ENCODE measurements at places on chromosomes 5 and 9.

- DNase-seq: no peak
These were observed 150.1 kb downstream of the KDM4C start for GRCh38 chr9:6907772-6908381.

DNA sequence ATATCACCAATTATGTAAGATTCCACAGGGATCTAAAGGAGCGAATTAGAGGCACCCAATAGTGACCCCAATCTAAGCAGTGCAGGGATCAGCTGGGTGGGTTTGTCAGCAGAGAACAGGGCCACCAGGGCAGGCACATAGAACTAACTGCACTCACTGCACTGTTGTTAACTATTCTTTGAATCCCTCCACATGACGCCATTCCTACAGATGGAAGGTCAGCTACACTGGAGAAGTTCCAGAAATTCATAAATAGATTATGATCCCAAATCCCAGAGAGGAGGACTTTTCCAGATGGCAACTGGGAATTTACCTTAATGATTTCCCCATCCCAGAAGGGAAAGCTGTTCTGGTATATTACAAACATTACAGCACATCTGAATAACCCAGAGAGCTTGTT lies 84.2 kb downstream of the THBS4 start:
- no peak for DNase-seq

GRCh38 chr5:38673671-38674071 lies 117.2 kb upstream of the LIFR start:
- no peak for DNase-seq

- no peak for DNase-seq
These were observed 138.1 kb downstream of the TMEM167A start for GRCh38 chr5:82938901-82939725.

GRCh38 chr9:113558632-113559502 lies 95.3 kb downstream of the RGS3 start:
- peak; percentile 31 for DNase-seq

DNA sequence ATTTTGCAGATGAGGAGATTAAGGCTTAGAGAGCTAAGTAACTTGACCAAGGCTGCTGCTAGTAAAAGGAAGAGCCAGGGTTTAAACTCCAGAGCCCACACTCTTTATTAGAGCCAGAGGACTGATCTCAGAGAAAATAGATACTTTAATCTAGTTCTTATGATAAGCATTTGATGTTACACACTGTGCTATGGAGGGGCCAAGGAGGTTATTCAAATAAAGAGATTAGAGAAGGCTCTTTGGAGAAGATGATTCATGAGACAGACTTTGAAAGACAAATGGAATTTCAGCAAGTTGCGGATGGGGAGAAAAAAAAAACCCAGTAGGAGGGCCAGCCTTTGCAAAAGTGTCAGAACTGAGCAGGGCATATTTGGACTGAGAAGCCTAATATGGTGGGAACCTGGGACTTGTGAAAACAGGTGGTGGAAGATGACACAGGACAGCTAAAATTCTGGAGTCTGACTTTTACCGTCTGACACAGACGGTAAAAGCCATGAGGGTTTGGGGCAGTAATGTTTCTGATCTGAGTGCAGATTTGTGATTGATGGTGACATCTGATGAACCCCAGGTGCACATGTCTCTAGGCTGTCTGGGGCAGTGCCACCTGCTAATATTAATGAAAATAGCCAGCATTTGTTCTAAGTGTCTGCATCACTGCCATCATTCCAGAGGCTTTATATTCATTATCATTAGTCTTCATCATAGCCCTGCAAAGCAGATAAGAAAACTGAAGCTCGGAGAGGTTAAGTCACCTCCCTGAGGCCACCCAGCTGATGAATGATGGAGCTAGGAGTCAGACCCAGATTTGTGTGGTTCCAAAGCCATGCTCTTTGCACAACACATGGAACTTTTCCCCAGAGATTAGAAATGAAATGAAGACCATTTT lies 65.3 kb upstream of the CXCL14 start:
- DNase-seq: no peak

- no peak for DNase-seq
These were observed 63.9 kb downstream of the ARHGEF37 start for GRCh38 chr5:149645236-149645635.

DNA sequence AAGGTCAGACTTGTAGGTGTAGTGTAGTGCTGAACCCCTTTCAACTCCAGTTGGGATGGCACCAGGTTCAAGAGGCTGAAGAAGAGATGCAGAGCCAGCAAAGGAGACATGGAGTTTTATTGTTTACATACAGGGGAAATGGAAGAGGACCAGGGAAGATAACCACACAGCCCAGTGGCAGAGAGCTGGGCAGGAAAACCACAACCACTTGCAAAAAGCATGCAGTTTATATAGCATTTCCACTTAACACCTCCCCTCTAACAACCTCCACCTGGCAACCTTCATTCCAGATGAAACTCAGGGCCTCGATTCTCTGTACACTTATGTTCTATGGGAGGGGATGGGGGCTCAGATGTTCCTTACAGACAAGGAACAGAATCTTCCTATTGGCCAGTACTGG lies 56.9 kb downstream of the SNX24 start:
- no peak for DNase-seq

DNA sequence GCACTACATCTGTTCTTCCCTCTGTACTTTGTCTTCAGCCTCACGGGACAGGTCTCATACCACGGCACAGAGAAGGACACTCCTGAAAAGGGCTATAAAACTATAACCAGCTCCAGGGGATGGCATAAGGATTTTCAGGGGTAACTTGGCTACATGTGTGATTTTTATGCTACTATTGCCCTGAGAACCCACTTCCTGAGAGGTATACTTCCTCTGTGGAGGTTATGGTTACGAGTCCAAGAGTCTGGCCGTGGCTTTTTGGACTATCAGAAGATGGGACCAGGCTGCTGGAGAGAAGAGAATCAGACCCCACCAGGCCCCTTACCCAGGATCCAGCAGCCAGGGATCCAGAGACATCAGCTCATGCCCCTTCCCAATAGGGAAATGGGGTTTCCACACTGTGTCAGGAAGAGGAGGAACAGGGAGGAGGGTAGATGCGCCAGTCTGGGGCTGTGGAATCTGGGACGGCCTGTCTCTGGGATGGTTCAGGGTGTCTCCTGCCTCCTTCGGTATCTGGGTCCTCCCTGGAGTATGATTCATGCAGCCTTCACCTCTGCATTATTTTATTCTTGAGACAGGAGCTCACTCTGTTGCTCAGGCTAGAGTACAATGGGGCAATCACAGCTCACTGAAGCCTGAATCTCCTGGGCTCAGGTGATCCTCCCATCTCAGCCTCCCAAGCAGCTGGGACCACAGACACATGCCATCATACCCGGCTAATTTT lies 29.7 kb downstream of the WHRN start:
- DNase-seq: no peak

- no peak for DNase-seq
These were observed 69.7 kb downstream of the GPBP1 start for GRCh38 chr5:57243286-57244137.

DNA sequence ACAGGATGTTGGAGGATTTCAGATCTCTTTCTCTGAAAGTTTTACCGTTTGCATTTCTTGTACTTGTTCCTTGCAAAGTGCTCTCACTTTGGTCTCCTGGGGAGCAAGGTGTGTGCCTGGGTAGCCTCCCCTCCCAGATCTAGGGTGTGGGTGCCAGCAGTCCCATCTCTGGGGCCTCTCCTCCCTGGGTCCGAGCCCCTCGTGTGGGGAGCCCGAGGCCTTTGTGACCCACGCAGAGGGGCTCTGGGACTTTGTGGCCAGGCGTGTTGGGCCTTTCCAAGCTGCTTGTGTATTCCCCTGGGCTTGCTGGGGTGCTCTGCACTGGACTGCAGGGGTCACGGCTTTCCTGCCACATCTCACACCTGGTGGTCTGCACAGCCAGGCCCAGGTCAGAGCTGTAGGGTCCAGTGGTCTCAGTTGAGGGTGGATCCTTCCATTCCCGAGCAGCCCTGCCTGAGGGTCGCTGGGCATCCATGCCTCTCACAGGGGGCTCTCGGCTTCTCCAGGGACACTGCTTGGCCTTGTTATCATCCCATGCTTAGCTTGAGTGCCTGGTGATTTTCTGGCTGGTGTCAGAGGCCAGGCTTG lies 96.3 kb downstream of the CACNA1B start:
- DNase-seq: no peak

GRCh38 chr9:69023650-69024049 lies 9.7 kb upstream of the PRKACG start:
- DNase-seq: no peak

DNA sequence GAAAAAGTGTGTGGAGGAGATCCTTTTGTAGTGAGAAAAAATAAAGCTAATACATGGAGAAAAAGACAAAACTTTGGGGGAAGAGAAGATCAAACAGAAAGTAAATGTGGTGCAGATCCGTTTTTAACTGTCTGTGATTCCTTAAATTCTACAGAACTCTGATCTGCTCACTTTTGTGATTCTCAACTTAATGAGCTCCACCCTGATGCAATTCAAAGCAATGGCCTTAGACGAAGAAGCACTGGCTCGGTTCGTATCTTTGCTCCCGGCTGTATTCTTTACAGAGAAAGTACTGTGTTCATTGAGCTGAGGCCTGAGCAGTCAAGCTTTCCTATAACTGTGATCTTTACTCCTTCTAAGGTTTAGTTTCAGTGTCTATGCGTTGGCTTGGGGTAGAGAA lies 453.4 kb downstream of the DMAC1 start:
- DNase-seq: no peak

DNA sequence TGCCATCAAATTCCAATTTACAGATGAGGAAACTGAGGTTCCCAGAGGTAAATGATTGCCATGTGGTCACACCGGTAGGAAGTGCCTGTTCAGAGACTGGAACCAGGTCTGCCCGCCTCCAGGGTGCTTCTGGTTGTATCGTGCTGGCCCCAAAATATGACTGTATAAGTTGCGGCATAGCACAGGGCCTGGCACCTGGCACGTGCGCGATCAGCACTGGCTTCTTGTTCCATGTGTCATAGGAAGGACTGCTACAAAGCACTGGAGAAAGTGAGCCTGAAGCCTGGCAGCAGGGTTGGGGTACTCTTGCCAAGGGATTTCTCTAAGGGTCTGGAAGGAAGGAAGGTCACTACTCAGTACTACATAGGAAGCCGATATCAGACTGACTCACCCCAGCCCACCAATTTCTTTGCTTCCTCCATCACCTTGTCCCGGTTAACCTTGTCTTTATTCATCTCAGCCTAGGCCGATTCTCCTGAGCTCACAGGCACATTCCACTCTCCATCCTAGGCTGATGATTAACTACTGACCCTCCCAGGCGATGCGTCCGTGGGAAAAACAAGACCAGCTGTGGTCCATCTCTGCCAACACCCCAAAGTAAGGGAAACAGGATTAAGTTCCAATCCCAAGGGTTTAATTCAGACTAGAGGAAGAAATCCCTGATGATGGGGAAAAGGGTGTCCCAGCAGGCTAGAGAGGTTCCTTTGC lies 1.8 kb downstream of the HRH2 start:
- no peak for DNase-seq

- no peak for DNase-seq
These were observed 17.8 kb upstream of the SPINK1 start for GRCh38 chr5:147849226-147849625.

GRCh38 chr9:28678097-28678496 lies 1104.8 kb upstream of the C9orf72 start:
- DNase-seq: no peak

- DNase-seq: no peak
These were observed 95.6 kb downstream of the NR6A1 start for GRCh38 chr9:124675261-124676158.

- DNase-seq: no peak
These were observed 21.6 kb upstream of the CSF1R start for GRCh38 chr5:150107909-150108447.

Data from cortex of kidney (tissue), 1 donor.